ENCODE measurements at places on chromosomes 3 and 15. TPM values are rescaled to one million over a fixed set of nuclear protein-coding genes. Genes with fewer than 3 reads are reported as not detected.

Gene C3orf38
- 4.7 TPM for polyA plus RNA-seq

Gene GOLGA8J
- not detected for polyA plus RNA-seq

Gene SMCO1
- not detected for polyA plus RNA-seq

Gene SGO1
- 0.69 TPM for polyA plus RNA-seq

Gene XIRP1
- polyA plus RNA-seq, result not detected

Gene ITIH4
- polyA plus RNA-seq, result 2,821 TPM

Gene LSMEM2
- 0.03 TPM for polyA plus RNA-seq

Gene BAHD1
- 8.7 TPM for polyA plus RNA-seq

Gene ST3GAL6
- polyA plus RNA-seq, result 38.9 TPM

Gene GPR160
- 0.99 TPM for polyA plus RNA-seq

Gene PLSCR5
- not detected for polyA plus RNA-seq

Gene RAB6B
- polyA plus RNA-seq, result 0.28 TPM

Gene NANOGP8
- polyA plus RNA-seq, result not detected

Gene ZCWPW2
- 0.15 TPM for polyA plus RNA-seq

Gene FRMD5
- polyA plus RNA-seq, result 0.01 TPM

Gene SLC15A2
- 0.32 TPM for polyA plus RNA-seq

Gene RBPMS2
- polyA plus RNA-seq, result 7.9 TPM

Gene COMMD2
- polyA plus RNA-seq, result 5.8 TPM

Gene ANKUB1
- not detected for polyA plus RNA-seq

Gene PATL2
- polyA plus RNA-seq, result 0.68 TPM

Gene GOLGA6L10
- polyA plus RNA-seq, result 0.67 TPM

Gene ILDR1
- 0.07 TPM for polyA plus RNA-seq

Gene PSMD6
- 55.2 TPM for polyA plus RNA-seq

Gene TLNRD1
- polyA plus RNA-seq, result 3.0 TPM

Gene SST
- not detected for polyA plus RNA-seq

Gene ANKRD28
- 9.2 TPM for polyA plus RNA-seq

Gene POC1A
- 1.4 TPM for polyA plus RNA-seq

Gene NGRN
- 25.4 TPM for polyA plus RNA-seq

Gene PBRM1
- 19.7 TPM for polyA plus RNA-seq

Gene IGF2BP2
- polyA plus RNA-seq, result 0.67 TPM

Gene CHCHD6
- 4.9 TPM for polyA plus RNA-seq

Gene HYAL1
- polyA plus RNA-seq, result 156 TPM

Gene LTF
- 1.9 TPM for polyA plus RNA-seq

Gene GOLGA8G
- polyA plus RNA-seq, result not detected

Gene MPI
- 26.1 TPM for polyA plus RNA-seq

Gene MUSTN1
- 6.1 TPM for polyA plus RNA-seq

Gene KLHL40
- polyA plus RNA-seq, result not detected

Gene TM4SF1
- 20.0 TPM for polyA plus RNA-seq

Gene NOX5
- polyA plus RNA-seq, result 0.02 TPM

Gene SLCO2A1
- 1.8 TPM for polyA plus RNA-seq

Measured in liver (tissue), 10 donors.